Karpas-422 (cell line): ENCODE measurements at places on chromosomes 4 and X. TPM values are rescaled to one million over a fixed set of nuclear protein-coding genes. Genes with fewer than 3 reads are reported as not detected.

- no peak for DNase-seq
Observed at GRCh38 chrX:39928704-39929378, 168.9 kb downstream of the BCOR start.

DNA sequence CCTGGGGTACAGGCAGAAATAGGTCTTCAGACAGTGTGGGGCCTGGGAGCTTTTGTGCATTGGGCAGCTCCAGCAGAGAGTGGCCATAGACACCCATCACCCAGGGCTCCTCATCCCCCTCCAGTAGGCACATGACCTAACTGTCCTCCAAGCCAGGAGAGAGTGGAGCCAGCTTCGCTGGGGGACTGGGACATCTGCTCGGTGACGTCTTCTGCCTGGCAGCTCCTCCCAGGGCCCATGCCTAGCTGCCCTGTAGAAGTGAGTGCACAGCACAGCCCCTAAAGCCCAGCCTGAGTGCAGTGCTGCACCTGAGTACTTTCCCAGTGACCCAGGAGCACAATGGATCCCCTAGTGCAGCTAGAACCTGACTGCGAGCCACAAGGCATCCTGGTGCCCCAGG lies 279.7 kb upstream of the SLC7A11 start:
- DNase-seq: no peak

DNA sequence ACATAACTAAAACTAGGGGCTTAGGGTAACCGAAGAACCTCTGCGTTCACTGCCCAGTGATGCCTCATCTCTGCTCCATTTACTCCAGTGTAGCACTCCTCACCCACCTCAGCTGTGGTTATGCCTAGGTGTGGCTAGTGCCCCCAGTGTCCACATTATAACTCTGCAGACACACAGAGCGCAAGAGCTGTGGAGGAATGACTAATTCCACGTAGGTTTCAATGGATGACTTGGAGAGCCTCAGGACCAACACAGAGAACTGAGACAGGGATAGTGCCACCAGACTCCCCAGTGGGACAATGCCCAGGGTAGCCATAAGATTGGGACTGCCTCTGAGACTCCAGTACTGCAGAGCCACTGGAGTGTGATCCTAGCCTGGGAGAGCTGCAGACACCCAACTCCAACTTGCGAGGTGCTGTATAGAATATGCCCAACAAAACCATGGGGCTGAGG lies 542.4 kb upstream of the DIPK2B start:
- DNase-seq: no peak

DNA sequence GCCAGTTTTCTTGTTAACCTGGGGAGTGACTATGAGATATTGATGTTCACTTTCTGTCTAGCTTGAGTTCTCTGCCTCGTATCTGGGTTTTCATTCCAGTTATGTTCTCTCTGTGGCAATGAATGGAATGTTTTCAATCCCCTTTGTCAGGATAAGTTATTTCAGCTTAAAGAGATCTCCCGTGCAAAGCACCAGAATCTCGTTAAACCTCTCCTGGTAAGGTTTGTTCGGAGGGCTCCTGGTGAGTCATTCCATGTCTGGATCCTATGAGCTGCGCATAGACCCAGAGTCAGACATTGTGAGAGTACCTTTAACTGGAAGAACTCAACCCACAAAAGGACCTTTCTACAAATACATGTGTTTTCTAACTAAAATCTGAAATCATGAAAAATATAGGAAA lies 51.0 kb downstream of the KDR start:
- no peak for DNase-seq

DNA sequence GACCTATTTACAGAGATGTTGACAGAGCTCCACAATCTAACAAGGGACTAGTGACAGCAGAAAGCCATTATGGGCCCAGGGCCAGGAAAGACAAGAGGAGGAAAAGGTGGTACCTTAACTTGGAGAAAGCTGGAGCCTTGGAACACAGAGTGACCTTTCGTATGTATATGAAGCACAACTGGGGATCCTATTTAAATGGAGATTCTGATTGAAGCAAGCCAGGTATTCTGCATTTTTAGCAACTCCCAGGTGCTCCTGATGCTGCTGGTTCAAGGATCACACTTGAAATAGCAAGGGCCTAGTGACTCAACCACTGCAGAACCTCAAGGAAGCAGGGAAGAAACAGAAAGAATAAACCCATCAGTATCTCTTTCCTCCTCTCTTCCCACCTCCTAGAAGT lies 99.4 kb downstream of the TMEM47 start:
- no peak for DNase-seq

DNA sequence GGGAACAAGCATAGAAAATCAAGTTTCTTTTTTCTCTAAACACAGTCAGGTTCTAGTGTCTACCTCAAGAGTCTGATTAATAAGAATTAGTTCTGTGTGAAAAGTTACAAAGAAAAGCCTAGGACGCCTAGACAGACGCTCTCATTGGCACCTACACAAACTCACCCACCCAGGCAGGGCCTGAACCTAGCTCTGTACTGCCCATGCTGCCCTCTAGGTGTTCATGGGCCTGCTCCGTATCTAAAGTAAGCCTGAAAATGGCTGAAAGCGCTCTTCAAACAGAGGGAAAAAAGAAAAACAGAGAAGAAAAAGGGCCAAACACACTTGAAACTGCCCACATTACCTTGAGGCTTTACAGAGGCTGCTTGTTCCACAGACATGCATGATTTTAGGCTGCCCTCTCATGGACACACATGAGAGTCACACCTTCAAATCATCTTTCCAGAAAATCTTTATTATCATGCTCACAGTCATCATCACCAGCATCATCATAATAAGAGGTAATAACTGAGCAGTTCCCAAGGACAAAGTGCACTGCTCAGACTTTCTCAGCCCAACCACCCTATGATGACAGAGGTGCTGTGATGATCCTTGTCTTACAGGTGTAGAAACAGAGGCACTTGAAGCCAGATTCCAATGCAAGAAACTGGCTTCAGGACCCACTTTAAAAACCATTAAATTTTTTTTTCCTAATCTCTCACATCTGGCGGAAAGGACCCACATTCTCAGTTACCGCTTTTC lies 49.6 kb downstream of the MAP7D2 start:
- DNase-seq: peak; percentile 83

DNA sequence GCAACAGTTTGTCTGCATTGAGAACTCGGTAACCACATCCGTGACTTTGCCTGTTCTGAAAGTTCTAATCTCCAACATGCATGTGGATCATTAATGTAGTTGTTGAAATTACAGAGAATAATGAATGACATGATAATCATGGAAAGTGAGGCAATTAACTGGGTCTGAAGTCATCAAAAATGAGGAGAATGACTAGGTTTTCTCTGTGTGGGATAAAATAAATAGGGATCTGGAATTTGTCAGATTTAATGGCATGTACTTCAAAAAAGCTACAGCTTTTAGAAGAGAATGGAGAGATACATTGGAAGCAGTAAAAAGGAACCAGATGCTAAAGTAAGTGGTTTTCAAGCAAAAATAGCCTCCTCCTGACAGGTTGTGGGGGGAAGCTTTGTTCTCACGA lies 59.3 kb downstream of the AFM start:
- DNase-seq: no peak

- no peak for DNase-seq
Observed at GRCh38 chr4:8731364-8731763, 138.8 kb downstream of the CPZ start.

DNA sequence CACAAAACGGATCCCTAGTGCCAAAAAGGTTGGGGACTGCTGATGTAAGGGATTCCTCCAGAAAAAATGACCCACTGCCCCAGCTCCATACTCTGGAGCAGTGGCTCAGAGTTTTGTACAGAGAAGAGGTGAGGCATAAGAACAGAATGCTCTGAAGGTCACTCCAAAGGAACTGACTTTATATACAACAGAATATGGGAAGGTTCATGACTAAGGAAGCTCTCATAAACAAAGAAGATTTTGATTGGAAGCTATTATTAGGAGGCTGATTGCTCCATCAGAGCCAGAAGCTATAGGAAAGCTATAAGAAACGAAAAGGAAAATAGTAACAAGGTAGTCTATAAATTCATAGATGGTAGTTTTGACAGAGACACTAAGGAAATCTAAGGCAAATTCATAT lies 203.1 kb downstream of the SLC7A11 start:
- DNase-seq: no peak

DNA sequence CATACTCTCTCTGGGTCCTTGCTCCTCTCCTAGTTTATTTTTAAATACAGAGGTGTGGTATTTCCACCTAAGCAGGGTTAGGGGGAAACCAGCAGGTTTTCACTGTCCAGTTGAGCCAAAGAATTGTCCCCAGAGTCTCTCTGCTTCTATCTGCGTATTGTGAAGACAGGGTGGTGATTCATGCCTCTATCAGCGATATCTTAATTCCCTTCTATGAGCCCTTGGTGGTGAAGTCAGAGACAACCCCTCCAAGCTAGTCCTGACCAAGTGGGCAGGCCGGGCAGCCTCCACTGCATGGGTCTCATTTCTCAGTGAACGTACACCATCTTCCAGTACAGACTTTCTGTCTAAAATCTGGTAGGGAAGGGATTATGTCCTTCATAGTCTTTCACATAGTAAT lies 100.5 kb upstream of the GPR34 start:
- no peak for DNase-seq

GRCh38 chr4:142535009-142535408 lies 311.1 kb downstream of the INPP4B start:
- no peak for DNase-seq

GRCh38 chrX:77975755-77976154 lies 6.3 kb upstream of the PGAM4 start:
- no peak for DNase-seq

DNA sequence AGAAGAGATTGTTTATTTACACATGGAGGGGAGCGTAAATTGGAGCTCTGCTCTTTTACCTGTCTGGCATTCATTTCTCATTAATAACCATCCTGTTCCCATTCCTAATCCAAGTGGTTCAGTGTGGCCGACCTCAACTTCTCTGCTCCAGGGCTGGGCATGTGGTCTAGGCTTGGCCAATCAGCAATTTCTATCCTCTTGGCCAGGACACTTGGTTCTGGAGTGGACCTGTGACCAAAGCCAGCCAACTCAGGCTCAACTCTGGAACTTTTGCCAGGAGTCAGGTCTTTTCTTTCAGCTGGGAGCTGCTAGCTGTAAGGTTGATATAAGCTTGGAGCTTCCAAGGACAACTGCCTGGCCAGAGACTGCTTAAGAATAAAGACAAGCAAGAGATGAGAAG lies 15.6 kb upstream of the RASL11B start:
- no peak for DNase-seq

GRCh38 chrX:121356139-121356849 lies 308.9 kb downstream of the GLUD2 start:
- no peak for DNase-seq

- DNase-seq: no peak
Observed at GRCh38 chr4:107793996-107794395, 30.7 kb upstream of the SGMS2 start.

DNA sequence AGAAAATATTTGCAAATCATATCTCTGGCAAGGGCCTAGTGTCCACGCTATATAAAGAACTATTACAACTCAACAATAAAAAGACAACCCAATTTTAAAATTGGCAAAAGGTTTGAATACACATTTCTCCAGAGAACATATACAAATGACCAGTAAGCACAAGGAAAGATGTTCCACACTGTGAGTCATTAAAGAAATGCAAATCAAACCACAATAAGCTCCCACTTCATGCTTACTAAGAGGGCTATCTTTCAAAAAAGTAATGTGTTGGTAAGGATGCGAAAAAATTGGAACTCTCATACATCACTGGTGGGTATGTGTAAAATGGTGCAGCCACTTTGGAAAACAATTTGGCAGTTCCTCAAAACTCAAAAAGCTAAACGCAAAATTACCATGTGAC lies 884.0 kb upstream of the INTU start:
- no peak for DNase-seq

DNA sequence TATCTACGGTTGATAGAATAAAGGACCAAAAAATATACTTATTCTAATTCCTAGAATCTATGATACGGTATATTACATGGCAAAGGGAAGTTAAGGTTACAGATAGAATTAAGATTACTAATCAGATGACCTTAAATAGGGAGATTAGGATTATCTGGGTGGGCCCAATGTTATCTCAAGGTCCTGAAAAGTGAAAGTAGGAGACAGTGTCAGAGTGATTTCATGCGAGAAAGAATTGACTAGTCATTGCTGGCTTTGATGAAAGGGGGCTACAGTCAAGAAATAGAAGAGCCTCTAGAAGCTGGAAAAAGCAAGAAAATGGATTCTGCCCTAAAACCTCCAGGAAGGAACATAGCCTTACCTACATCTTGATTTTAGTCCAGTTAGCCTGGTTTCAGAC lies 176.9 kb upstream of the PPP1R2C start:
- DNase-seq: no peak

- no peak for DNase-seq
Observed at GRCh38 chr4:88908003-88908402, 149.0 kb downstream of the FAM13A start.

DNA sequence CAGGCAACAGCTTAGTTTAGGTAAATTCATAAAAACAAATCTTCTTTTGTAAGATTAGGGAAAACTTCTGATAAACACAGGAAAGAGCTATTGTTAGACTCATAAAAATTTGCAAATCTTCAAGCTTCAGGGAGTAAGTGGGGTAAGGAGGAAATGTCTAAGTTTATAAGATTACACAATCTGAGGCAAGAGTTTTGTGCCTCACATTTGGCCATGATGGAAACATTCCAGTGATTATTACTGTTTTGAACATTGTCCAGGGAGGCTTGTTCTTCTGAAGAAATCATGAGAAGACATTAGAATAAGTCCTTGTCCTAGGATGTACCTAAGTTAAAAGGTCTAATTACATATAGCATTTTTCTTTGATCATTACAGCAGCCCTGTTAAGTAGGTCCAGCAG lies 72.8 kb downstream of the MAOB start:
- DNase-seq: no peak

DNA sequence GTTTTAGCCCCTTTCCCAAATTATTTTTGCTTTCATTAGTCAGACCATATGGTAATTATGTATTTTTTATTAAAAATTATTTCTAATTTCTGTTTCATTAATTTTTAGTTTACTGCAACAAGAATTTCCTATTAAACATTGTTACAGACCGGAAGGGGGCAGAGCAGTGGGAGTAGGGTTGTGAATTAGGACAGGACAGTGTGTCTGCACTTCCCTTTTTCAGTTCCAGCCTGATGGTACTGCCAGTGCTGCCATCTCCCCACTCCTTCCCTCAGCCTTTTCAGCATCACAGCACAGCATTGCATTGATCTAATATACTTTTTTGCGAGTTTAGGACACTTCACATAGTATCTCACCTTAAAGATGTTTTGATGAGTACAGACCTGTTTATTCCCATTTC lies 76.5 kb downstream of the STIM2 start:
- peak; percentile 72 for DNase-seq

GRCh38 chrX:26032111-26032912 lies 105.8 kb upstream of the MAGEB18 start:
- no peak for DNase-seq

- no peak for DNase-seq
Observed at GRCh38 chrX:11470250-11470974, 177.2 kb downstream of the AMELX start.

- no peak for DNase-seq
Observed at GRCh38 chr4:86497131-86497530, 97.0 kb upstream of the PTPN13 start.

SPATA4 gene
- not detected in 2 replicates for total RNA-seq

MAGEA12 gene
- total RNA-seq: 0.36 TPM in 1 of 2 replicates, not detected in the other

CENPVL2 gene
- not detected in 2 replicates for total RNA-seq

MAGEB2 gene
- total RNA-seq: not detected in 2 replicates

PGAM4 gene
- not detected in 2 replicates for total RNA-seq

TIGD2 gene
- total RNA-seq: 4.4 and 7.2 TPM in 2 replicates

OTC gene
- not detected in 2 replicates for total RNA-seq

PPEF2 gene
- not detected in 2 replicates for total RNA-seq

RBMXL3 gene
- not detected in 2 replicates for total RNA-seq

FAM9B gene
- total RNA-seq: not detected in 2 replicates

CYLC1 gene
- total RNA-seq: not detected in 2 replicates
